ENCODE measurements at places on chromosomes 7 and 10. TPM values are rescaled to one million over a fixed set of nuclear protein-coding genes. Genes with fewer than 3 reads are reported as not detected.

ST8SIA6 gene
- total RNA-seq, result not detected

GRCh38 chr7:72313906-72314305, 98.2 kb downstream of the CALN1 start:
- no peak overlapping the region for H3K4me3 ChIP-seq
- H3K4me1 ChIP-seq, result no peaks in the 10 kb centered on the region
- no peaks in the 10 kb centered on the region for H3K27me3 ChIP-seq
- no peaks in the 10 kb centered on the region for H3K36me3 ChIP-seq
- no peak for DNase-seq

DNA sequence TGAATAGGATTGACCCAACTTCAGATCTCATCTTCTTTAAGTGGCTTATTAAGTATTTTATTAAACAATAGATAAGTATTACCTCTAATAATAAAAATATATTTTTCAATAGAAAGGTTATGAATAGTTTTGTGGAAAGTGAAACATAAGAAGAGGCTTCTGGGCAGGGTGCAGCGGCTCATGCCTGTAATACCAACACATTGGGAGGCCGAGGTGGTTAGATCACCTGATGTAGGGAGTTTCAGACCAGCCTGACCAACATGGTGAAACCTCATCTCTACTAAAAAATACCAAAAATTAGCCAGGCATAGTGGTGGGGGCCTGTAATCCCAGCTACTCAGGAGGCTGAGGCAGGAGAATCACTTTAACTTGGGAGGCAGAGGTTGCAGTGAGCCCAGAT, 26.5 kb downstream of the GPR85 start:
- no peak overlapping the region for H3K4me3 ChIP-seq
- H3K36me3 ChIP-seq, result no peaks in the 10 kb centered on the region
- no peaks in the 10 kb centered on the region for H3K27me3 ChIP-seq
- DNase-seq, result no peak
- no peak overlapping the region for H3K27ac ChIP-seq

GRCh38 chr7:18386607-18387006, 108.9 kb upstream of the HDAC9 start:
- H3K4me1 ChIP-seq, result peaks cover 21% of the 10 kb centered on the region
- no peak for DNase-seq
- H3K4me3 ChIP-seq, result no peak overlapping the region
- no peaks in the 10 kb centered on the region for H3K36me3 ChIP-seq
- H3K27ac ChIP-seq, result no peak overlapping the region

DNA sequence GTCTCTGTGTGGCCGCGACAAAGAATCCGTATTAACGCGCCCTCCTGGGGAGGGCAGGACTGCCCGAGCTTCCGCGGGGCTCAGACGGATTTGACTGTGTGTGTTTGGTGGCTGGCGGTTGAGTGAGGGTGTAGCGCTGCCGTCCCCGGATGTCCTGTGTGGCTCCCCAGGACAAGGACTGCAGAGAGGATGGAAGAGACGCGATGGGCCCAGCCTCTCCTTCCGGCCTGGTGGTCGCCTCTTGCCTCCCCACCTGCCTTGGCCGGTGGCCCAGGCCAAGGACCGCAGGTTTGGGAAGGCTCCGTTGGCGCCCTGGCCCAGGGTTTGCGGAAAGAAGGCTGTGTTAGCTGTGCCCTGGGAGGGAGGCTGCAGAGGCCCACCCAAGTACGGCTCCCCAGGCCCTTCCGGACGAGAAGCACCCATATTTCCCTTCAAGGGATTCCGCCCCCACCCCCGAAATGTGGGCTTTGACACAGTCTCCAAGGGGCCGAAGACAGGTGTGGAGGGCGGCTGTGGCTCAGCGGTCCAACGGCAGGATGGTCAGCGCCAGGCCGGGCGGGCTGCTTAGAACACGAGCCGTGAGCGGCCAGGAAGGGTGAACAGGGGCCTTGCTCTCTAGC, 2.3 kb downstream of the UNCX start:
- no peak overlapping the region for H3K4me3 ChIP-seq
- no peaks in the 10 kb centered on the region for H3K36me3 ChIP-seq
- H3K4me1 ChIP-seq, result peaks cover 20% of the 10 kb centered on the region
- DNase-seq, result no peak
- peaks cover 96% of the 10 kb centered on the region for H3K27me3 ChIP-seq

DNA sequence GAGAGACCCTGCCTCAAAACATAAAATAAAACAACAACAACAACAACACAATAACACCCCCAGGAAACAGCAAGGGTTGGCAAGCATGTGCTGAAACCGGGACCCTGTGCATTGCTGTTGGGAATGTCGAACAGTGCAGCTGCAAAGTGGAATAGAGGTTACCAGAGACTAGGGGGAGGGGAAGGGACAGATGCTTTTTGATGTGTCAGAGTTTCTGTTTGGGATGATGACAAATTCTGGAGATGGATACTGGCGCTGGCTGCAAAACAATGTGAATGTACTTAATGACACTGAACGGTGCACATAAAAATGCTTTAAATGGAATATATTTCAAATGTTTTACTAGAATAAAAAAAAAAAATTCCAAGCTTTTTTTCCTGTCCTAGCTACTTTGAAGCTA, 241.8 kb downstream of the TEX36 start:
- DNase-seq, result no peak
- no peaks in the 10 kb centered on the region for H3K27me3 ChIP-seq
- H3K36me3 ChIP-seq, result no peaks in the 10 kb centered on the region
- no peaks in the 10 kb centered on the region for H3K4me1 ChIP-seq

- no peak overlapping the region for H3K4me3 ChIP-seq
- H3K4me1 ChIP-seq, result peaks cover 7% of the 10 kb centered on the region
- no peaks in the 10 kb centered on the region for H3K27me3 ChIP-seq
- peaks cover 34% of the 10 kb centered on the region for H3K36me3 ChIP-seq
Observed at GRCh38 chr7:75039166-75039565, 34.4 kb downstream of the RCC1L start.

Measured in stomach (tissue), 19 donors.